ENCODE measurements at places on chromosomes 2 and 18. TPM values are rescaled to one million over a fixed set of nuclear protein-coding genes. Genes with fewer than 3 reads are reported as not detected.

Gene NEU4
- 0.30 TPM for total RNA-seq

Gene CNTNAP5
- total RNA-seq = 0.10 TPM

Gene FAM110C
- total RNA-seq = 3.6 TPM

Gene KIF5C
- total RNA-seq = 2.3 TPM

Gene GAREM1
- 11.6 TPM for total RNA-seq

Gene REG3A
- total RNA-seq = not detected

Gene NXPH2
- 1.9 TPM for total RNA-seq

Gene NEURL3
- 0.10 TPM for total RNA-seq

DNA sequence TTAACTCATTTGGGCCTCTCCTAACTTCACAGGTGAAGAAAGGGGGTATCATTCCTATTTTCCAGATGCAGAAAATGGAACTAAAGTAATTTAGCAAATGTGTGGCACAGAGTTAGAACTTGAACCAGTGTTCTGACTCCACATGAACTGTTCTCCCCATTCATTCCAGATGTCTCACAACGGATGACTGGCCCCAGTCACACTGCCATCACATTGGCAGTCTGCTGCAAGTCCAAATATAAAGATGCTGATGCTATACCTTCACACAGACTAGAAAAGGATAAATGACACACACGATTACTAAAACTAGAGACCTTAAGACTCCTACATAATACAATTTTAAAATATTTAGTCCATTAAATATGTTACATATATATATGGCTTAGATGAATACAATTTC, 195.7 kb downstream of the NBAS start:
- no peak for DNase-seq

- DNase-seq = no peak
Observed at GRCh38 chr2:170846314-170846713, 29.6 kb downstream of the GAD1 start.

GRCh38 chr2:69762513-69763494, 20.9 kb downstream of the ANXA4 start:
- peak; percentile 20 for DNase-seq

DNA sequence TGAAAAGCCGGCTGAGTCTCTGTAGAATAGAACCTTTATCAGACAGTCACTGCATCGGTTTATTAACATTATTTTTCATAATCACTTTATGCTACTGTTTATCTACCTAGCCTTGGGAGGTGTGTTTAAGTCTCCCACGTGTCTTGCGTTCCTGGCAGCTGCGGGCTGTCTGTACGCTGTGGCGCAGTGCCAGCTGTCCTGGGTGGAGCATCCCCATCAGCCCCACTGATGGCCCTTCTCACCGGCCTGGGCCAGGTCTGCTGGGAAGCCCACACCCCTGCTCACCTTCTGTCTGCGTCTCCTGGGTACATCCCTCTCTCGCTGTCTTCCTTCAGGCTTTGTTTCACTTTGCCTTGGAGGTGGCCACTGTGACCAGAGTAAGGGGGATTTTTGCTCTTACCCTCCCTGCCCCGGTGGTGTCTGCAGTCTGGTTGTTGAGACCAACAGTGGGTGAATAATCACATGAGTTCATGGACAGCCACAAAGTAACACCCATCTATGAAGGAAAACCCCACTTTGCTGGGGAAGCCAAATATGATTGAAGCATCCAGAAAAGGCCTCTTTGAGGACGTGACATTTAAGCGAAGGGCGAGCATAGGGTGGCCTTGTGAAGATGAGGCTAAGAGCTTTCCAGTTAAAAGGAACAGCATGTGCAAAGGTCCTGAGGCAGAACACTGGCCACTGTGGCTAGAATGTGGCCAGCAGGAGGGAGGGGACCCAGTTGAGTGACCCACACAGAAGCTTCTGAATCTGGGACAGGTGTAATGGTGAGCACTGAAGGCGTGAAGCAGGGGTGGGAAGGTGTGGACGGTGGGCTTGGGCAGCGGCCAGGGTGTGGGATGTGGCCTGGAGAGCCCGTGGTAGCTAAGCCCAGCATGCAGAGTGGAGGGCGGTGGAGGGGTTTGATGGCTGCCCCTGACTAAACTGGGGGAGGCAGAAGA, 41.7 kb downstream of the RAMP1 start:
- no peak for DNase-seq

DNA sequence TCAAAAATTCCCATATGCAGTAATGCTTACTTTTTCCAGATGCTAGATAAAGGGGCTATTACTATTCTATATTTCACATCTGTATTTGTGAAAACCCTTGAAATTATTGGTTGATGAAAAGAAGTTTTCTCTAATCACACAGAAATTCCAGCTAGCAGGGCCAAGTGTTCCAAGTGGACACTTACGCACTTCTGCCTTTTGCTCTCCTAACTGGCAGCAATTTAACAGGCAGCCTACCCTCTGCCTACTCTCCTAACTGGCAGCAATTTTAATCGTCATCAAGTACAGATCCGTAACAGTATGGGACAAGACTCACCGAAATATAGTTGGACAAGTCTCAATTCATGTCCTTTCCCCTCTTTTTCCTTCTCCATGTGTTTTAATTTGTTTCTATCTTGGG, 12.0 kb downstream of the LRRC30 start:
- peak; percentile 57 for DNase-seq

GRCh38 chr18:36499938-36500337, 202.4 kb downstream of the FHOD3 start:
- DNase-seq = no peak

GRCh38 chr2:8681786-8682692, at the start of gene ID2:
Gene ID2, plus strand, starts transcription at chr2:8682056. Its CDS starts 110 bp downstream, at chr2:8682166.
- DNase-seq = peak; percentile 98

- no peak for DNase-seq
Observed at GRCh38 chr18:31500051-31500688, 2.2 kb downstream of the DSG2 start.

- no peak for DNase-seq
Observed at GRCh38 chr2:225411452-225411851, 11.9 kb downstream of the NYAP2 start.

GRCh38 chr2:36456227-36457175, 100.9 kb downstream of the CRIM1 start:
- DNase-seq = peak; percentile 41

DNA sequence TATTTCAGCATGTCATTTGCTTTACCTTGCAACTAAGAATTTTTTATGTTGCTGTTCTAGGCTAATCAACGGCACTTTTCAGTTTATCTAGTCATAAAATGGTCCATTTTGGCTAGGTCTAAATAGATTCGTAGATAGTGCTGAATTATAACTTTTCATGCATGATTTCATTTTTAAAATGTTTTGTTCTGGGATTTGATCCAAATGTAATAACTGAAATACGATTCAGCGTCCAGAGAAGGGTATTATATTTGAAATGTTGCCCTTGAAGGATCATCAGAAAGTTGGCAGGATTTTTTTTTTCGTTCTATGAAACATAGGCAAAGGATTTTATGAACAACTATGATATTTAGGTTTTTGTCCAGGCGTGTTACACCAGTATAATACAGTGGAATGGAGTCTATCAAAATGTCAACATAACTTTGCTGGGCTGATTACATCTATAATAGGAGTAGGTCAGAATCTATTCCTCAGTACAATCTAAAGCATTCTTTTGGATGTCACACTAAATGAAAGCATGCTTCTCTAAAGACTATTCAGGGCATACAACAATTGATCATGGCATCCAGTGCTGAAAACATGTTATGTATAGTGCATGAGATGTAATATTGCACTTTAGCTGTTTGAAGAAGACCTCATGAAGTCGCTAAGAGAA, 24.8 kb downstream of the TTC27 start:
- DNase-seq = peak; percentile 32

DNA sequence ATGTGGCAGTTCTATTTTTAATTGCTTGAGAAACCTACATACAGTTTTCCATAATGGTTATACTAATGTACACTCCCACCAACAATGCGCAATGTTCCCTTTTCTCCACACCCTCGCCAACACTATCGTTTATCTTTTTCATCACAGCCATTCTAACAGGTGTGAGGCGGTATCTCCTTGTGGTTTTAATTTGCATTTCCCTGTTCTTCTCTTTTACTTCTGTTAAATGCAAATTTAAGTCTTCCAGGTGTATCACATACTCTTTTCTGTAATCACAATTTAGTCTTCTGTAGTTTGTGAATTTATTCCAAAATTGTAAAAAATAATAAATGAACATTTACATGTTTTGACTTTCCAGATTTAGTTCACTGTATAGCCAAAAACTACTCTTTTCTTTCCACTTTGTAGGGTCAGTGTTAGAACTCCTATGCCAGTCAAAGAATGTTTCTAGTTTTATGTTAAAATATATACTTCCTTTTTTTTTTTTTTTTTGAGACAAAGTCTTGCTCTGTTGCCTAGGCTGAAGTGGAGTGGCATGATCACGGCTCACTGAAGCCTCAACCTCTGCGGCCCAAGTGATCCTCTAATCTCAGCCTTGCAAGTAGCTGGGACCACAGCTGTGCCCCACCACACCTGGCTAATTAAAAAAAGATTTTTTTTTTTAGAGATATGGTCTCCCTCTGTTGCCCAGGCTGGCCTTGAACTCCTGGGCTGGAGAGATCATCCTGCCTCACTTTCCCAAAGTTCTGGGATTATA, 15.4 kb upstream of the ACYP2 start:
- no peak for DNase-seq

- DNase-seq = no peak
Observed at GRCh38 chr2:203914546-203915182, 21.9 kb upstream of the ICOS start.

DNA sequence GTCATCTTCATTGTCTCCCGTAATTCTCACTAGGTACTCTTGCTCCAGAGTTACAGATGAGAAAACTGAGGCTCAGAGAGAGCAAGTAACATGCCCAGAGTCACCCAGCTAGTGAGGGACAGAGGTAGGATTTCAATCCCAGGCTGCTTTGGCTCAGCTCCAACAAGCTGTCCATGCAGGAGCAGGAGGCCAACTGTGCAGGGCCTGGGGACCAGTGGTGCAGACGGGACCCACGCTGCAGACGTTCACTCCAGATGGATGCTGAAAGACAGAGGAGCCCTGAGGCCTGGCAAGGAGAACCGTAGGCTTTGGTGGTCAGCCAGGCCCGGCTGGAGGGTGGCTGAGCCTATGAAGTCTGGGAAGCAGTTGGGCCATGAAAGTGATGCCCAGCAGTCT, 102.6 kb downstream of the MCFD2 start:
- peak; percentile 87 for DNase-seq
